Left colon (tissue), 2 donors: ENCODE measurements at places on chromosomes 2 and 18. TPM values are rescaled to one million over a fixed set of nuclear protein-coding genes. Genes with fewer than 3 reads are reported as not detected.

The EIF5B gene
- 24.3 TPM for total RNA-seq

DNA sequence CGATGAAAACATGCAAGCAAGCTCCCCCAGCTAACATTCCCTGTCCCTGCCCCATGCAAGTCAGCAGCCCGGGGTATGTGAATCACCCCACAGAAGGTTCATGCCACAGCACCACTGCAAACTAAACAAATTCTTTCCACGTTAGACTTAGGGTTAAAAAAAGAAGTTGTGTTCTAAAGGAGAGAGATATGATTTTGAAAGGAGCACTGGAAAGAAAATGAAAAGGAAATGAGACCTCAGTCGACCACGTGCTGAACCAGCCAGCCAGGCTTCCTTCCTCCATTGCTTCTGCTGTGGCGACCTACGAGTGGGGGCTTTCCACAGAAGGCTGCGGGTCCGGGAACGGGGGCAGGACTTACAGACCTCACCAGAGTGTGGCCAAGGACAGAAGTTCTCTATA is 52.0 kb downstream of the ARL4C start:
- DNase-seq = peak; percentile 47

DNA sequence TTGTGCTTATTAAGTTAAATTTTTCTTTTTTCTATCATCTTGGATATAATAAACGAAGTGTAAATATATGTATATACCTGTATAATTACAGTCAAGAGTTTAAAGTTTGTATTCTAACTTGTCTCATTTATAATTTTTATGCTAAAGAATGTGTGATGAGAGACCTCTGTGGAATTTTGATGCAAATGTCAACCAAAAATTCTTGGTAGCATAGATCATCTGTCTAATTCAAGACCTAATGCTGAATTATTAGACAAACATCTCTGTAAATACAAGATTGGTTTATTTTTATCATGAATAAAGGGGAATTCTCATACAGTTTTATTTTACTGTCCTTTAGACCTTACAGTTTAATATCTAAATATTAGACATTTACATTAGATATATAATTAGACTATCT is 149.2 kb upstream of the VWC2L start:
- DNase-seq = no peak

GRCh38 chr2:180003559-180003958 is 3.5 kb downstream of the CWC22 start:
- no peak for DNase-seq
